ENCODE measurements at places on chromosomes 12 and 14. TPM values are rescaled to one million over a fixed set of nuclear protein-coding genes. Genes with fewer than 3 reads are reported as not detected.

- no peak for DNase-seq
Measured at GRCh38 chr12:4947253-4947652, 37.5 kb downstream of the KCNA1 start.

- peak; percentile 5 for DNase-seq
Measured at GRCh38 chr14:103679351-103679750, 35.9 kb downstream of the XRCC3 start.

DNA sequence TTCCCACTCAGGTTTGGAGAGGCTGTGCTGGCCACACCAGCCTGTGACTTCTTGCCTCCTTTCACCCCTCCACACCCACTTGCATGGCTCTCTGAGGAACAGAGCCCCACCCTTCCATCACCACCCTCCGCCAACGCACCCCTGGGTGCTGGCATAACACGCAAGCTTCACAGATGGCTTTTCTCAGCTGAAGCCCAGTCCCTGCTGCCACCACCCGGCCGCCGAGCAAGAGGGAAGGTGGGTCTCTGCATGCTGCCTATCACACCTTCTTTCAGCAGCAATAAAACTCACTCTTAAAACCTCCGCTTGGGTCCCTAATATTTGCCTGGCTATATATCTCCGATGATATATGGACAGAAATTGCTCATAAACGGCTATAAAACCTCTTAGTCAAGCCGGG is 41.6 kb downstream of the SMUG1 start:
- DNase-seq: no peak

GRCh38 chr14:102955636-102956408 is 33.4 kb downstream of the AMN start:
- DNase-seq: no peak

DNA sequence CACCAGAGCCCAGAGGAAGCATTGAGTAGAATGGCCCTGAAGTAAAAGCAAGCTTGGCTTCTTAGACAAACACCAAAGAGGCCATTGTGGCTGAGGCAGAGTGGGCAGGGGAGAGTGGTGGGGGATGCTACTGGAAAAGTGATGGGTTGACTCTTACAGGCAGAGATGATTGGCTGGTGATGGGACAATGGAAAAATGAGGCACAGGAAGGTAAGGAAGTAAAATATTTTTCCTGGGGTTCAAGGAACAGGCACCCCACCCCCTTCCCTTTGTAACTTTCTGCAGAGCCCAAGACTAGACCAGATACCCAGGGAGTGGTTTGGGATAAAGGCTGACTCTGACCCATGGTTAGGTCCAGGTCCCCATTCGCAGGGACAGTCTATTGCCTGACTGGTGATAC is 34.9 kb upstream of the COL2A1 start:
- DNase-seq: no peak

DNA sequence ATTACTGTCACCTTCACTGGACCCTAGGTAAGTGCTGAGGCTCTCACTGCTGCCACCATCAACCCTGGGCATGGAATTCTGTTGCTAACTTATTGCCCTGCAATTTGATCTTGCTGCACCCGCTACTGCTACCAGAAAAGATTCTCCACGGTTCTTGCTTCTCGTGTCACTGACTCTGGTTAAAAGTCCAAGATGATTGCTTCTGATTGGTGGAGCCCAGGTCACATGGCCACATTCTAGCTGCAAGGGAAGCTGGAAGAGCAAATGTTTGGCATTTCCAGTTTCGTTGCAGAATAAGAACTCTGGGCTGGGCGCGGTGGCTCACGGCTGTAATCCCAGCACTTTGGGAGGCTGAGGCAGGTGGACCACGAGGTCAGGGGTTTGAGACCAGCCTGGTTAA is 7.5 kb upstream of the VSX2 start:
- no peak for DNase-seq

Gene RPGRIP1
- total RNA-seq: not detected

Data from glomerular endothelial cell (primary cell).